ENCODE measurements at places on chromosomes 12 and 14.

- DNase-seq, result peak; percentile 45
These were observed 48.8 kb downstream of the SLC38A1 start for GRCh38 chr12:46219877-46220655.

DNA sequence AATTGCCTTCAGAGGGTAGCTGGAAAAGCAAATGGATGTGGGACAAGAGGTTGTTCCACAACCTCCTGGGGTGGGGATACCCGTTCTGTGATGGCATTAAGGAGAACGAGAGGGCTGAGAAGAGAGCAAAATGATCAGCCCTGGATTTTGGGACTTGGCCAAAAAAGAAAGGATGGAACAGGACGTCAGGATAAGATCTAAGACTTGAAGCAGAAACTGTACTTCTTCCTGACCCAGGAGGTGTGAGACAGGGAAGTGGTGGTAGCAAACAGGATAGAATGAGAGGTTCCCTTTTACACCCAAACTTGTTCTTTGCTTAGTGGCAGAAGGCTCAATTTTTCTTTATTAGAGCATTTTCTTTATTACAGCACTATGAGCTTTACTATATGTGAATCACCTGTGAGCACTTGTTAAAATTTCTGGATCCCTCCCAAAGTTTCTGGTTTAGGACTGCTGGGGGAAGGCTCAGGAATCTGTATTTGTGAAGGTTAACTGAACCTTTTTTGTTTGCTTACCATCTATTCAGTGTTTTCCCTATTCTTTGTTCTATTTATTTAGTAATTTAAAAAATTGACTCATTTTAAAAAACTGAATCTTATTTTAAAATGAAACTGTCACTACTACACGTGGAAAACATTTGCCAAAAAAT is 59.2 kb downstream of the ERC1 start:
- DNase-seq, result no peak

- DNase-seq, result no peak
These were observed 91.8 kb downstream of the RGS6 start for GRCh38 chr14:72024043-72024407.

DNA sequence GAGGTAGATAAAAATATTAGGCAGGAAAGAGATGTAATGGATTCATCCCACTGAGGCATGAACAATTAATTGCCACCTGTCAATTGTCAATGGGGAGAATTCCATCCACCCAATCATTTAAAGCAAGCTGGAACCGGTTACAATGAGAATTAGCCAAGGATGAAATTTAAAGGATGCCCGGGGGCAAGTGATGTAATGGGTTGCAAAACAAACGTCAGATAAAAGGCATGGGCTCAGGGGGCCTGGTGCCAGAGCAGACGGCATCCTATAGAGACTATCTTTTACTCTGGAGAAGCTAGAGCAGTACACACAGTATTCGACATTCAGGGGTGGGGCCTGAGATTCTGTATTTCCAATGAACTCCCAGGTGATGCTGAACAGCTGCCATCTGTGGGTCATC is 80.5 kb upstream of the ZFP36L1 start:
- DNase-seq, result no peak

GRCh38 chr12:48054955-48055821 is 50.7 kb downstream of the SENP1 start:
- no peak for DNase-seq

- no peak for DNase-seq
These were observed 6.2 kb upstream of the CCT2 start for GRCh38 chr12:69579029-69579428.

DNA sequence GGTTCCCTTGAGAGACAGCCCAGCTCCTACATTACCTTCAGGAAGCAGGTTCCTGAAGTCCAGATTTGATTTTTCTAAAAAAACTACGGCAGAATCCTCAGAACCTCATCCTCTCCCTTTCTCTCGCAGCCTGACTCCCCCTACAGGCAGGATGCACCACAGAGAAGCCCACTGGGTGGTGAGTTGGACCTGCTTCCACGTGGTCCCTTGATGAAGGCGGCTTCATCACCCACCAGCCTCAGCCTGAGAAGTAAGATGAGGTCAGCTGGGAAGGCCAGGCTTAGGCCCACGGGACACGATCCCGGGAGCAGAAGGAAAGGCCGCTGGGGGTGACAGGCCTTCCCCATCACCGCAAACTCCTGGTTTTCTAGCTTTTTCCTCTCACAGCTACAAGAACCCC is 83.0 kb downstream of the ACTN1 start:
- no peak for DNase-seq

GRCh38 chr14:94171208-94171607 is 2.9 kb upstream of the PPP4R4 start:
- DNase-seq, result no peak

DNA sequence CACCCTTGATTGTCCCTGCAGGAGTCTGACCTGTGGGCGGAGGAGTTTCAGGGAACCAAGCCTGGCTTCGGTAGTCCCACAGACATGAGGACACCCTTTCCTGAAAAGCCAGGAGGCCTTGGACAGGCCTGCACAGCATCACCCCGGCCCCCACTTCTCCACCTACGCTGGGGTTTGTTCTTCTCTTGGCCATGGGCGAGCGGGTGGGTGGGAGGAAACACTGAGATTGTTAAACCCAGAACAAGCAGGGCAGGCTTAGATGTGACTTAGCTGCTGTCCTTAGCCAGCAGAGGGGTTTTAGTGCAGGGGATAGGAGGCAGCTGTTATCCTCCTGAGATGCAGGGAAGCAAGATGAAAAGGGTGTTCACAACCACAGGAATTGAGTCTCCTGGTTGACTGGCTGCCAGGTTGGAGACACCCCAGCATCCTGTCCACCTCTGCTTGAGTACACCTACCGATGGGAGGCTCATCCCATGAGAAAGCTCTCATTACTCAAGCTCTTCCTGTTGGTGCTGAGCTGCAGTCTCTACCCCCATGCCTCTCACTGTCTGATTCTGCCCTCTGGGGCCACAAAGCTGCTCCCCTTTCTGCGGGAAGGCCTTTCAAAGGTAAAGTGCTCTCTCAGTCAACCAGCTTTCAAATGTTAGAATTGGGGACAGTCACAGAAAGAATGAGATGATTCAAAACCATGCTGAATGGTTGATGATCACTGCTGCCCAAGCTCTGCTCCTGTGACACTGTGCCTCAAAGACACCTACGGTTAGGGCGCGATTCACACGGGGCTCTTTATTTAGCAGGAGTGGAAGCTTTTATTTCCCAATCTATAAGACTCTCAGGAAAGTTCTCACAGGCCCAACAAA is 86.3 kb downstream of the IRF2BPL start:
- DNase-seq, result no peak

- no peak for DNase-seq
These were observed 412.3 kb downstream of the RAD51B start for GRCh38 chr14:68231898-68232297.

GRCh38 chr12:14510574-14510973 is 57.1 kb downstream of the PLBD1 start:
- no peak for DNase-seq

DNA sequence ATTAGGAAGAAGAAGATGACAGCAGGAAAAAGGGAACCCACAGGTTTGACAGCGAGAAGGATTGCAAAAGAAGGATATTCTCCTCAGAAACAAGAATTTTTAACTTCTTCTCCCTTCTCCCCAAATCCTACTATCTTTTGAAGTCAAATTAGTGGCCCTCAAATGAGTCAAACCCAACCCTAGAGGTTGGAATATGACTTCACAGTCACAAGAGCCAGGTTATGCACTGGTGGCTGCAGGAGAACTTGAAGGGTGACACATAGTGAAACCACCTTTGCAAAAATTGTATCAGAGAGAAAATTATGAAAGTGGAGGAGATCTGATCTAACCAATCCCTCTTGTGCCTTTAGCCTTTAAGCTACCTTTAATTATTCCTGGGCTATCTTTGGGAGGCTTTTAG is 386.2 kb upstream of the CCDC196 start:
- DNase-seq, result no peak

GRCh38 chr12:101783838-101784237 is 44.6 kb upstream of the SYCP3 start:
- no peak for DNase-seq

GRCh38 chr12:85688837-85689236 is 147.4 kb downstream of the RASSF9 start:
- DNase-seq, result no peak

DNA sequence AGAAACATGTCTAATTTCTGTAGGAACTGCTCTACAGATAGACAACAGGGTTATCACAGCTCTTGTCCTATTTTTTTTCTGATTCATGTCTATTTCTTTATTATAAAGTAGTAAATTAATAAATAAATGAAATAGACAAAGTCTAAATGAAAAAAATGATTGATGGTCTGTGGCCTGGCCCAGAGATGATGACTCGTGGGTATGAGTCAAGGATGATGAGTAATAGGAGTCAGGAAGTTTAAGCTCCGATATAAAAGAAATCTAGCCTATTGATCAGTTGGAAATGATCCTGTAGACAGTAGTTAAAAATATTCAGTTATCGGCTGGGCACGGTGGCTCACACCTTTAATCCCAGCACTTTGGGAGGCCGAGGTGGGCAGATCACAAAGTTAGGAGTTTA is 90.6 kb upstream of the RTL1 start:
- DNase-seq, result no peak

- no peak for DNase-seq
These were observed 2.5 kb upstream of the DDX23 start for GRCh38 chr12:48854488-48854887.

- no peak for DNase-seq
These were observed 1126.1 kb downstream of the TMEM121 start for GRCh38 chr14:106652494-106652893.
